ENCODE measurements at places on chromosomes 16 and 17.

- peak; percentile 6 for DNase-seq
Observed at GRCh38 chr17:33234930-33235685, 58.0 kb downstream of the ASIC2 start.

- DNase-seq: no peak
Observed at GRCh38 chr17:68803164-68803929, 151.8 kb downstream of the ABCA8 start.

DNA sequence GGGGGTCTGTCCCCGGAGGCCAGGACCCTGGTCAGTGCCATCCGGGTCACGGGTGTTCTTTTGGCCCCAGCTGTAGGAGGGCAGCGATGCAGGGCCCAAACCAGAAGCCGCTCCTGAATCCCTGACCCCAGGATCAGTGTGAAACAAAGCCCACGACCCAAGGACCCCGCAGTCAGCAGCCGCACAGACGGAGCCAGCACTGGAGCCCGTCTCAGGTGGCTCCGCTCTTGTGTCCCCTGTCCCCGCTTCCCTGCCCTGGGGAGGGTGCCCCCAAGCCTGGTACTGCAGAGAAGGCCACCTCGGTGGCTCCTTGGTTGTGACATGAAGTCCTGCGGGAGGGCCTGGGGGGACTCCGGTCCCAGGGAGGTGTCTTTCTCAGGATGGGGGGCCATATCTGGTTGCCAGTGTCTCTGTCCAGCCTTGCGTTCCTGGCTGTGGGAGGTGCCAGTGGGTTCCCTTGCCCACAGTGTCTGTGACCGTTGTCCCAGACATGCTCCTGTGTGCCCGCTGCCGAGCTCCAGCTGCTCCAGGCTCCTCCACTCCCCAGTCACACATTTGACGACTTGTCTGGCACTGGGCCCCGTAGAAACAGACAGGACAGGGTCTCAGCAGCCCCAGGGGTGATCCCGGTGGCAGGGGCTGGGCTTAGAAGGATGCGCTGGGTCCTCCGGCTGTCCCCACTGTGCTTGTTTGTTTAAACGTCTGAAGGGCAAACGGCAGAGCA lies 33.6 kb downstream of the BAIAP2 start:
- no peak for DNase-seq

DNA sequence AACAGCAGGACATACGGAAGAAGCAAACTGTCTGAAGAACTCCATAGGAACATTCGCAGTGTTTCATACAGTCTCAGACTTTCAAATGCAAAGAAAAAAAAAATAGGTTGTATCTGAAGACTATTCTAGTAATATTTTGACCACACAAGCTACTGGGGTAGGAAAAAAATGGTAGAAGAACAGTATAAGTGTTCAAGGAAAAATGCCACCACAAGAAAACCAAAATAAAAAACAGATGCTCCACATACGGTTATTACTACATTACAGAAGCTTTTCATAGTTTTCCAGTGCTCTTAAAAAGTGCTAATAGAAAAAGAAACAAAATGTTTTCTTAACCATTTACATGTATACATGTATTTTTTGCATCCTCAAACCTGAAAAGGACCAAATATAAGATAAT lies 3.7 kb downstream of the NCOR1 start:
- no peak for DNase-seq

- DNase-seq: no peak
Observed at GRCh38 chr16:15415511-15415985, 18.8 kb upstream of the BMERB1 start.

DNA sequence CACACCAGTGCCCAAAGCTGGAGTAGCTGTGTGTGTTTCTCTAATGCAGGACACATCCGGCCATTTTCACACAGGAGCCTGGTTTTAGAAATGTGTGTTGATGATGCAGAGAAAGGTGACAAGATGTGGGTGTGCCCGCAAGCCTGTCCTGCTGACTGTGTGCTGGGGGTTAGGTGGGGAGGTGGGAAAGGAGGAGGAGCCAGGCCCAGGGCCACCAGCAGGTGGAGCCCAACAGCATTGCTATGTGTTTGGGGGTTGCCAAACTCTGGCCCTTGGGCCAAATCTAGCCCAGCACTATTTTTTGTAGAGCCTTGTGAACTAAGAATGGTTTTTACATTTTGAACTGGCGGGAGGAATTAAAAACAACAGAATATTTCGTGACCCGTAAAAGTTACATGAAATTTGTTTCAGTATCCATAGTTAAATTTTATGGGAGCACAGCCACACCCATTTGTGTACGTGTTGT lies 61.7 kb upstream of the LGALS9 start:
- DNase-seq: peak; percentile 17

DNA sequence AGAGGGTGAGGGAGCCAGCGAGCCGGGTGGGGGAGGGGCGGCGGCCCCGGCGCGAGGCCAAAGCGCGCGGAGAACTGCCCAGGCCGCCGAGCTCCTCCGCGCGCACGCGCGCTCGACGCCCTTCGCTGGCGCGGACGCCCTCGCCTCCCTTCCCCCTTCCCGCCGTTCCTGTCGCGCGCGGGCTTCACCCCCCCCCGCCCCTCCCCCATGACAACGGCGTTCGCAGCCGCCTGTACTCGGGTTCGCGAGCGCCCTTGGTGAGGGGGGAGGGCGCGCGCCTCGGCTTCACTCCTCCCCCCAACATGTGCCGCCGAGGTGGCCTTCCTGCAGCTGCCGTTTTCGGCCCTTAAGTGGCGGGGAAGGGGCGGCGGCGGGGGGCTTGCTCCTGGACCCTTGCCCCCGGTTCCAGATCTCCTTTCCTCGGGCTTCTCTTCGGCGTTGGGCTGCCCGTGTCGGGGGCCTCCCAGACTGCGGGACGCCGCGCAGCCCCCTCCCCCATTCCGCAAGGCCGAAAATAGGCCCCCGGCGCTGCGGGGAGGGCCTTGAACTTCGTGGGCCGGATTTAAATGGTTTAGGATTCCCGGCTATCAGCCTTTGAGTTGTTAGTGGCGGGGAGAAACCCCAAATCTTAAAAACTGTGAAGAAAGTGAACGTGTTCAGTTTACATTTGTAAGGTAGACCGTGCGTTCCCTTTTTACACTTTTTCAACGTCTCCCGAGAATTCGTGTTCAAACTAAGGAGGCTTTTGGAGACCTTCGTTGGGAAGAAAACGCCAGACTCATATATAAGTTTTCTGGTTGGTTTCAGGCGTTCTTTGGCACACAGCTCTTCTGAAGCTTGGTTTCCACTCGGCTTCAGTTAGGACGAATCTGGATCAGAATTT lies 653 bp downstream of the SRRM2 start:
- DNase-seq: peak; percentile 83

- no peak for DNase-seq
Observed at GRCh38 chr17:76734080-76734840, 2.9 kb downstream of the SRSF2 start.

- no peak for DNase-seq
Observed at GRCh38 chr16:3188925-3189825, 1.2 kb downstream of the OR1F1 start.

DNA sequence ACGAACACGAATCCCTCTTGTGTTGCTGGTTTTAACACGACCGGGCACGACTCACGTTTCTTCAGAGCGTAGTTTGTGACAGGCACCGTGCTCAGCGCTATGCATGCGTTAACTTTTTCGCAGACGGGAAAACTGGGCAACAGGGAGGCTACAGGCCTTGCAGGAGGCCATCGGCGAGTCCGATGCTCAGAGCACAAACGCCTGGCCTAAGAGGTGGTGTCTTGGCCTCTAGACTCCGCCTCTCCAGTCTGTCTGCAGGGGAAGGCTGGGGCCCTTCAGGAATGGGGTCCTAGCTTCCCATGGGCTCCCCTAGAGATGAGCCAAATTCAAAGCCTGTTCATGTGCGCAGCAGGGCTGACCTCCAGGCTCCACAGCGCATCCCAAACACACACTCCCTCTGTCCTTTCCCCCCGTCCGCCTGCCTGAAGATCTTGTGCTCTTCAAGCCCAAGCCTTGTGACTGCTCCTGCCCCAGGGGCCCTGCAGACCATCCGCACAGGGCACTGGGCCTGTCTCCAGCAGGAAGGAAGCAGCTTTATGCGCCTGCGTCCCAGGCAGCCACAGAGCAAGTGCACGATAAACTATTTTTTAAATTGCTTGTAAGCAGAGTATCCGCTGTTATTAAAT lies 3.1 kb downstream of the CLCN7 start:
- DNase-seq: no peak

DNA sequence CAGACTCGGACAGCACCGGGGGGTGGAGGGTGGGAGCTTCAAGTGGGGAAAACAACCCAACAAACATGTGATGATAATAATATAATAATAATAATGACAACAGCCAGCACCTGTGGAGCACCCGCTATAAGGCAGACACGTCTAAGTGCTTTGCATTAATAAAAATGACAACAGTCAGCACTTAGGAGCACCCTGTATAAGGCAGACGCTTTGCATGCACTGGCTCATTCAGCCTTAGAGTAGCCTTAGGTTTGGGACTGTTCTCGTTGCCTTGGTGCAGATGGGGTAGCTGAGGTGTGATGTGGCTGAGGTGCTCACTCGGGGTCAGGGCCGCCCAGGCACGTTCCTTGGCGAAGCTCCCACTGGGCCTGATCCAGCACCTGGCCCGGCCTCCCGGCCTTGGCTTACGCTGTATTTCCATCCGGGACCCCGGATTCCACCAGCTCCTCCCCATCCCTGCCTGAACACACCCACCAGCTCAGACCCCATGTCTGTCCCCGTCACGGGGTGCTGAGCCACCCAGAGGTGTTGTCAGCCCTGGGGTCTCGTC lies 144.0 kb upstream of the CIBAR2 start:
- DNase-seq: no peak

DNA sequence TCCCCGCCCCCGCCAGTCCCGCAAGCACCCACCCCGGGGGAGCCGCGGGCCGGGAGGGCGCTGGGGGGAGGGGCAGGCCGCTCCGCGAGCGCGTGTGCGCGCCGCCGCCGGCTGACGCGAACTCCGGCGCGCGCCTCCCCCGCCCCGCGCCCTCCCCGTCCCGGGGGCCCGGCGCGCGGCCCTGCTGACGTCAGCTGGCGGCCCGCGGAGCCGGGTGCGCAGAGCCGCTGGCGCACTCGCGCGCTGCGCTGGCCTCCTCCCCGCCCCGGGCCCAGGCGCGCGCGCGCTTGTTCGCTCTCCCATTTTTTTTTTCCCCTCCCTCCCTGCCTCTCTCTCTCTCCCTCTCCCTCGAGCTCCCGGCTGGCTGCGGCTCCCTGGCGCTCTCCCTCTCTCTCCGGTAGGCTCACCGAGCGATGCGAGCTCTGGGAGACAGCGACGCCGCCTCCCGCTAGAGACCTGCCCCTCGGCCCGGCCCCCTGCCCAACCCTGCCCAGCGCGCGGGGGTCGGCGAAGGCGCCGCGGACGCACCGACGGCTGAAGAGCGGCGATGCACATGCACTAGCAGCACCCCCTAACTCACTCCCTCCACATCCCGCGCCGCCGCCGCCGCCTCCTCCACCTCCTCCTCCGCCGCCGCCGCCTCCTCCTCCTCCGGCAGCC lies at the start of gene GNAO1:
Gene GNAO1 (plus strand): TSS at position 334 of the 660 bp plus-strand sequence. CDS start 747 bp downstream, outside the sequence.
- DNase-seq: peak; percentile 92

- peak; percentile 17 for DNase-seq
Observed at GRCh38 chr17:50471009-50471905, 2.6 kb upstream of the CHAD start.

GRCh38 chr17:58873926-58874325 lies 118.3 kb downstream of the PPM1E start:
- no peak for DNase-seq

- no peak for DNase-seq
Observed at GRCh38 chr16:35687071-35687470, 2227.7 kb downstream of the TP53TG3F start.

Data from midbrain (tissue), 1 donor.